Hematopoietic multipotent progenitor cell treated with erythropoietin and hydrocortisone succinate and interleukin-3 and kit ligand, for 6 days (in vitro differentiated cells): ENCODE measurements at places on chromosomes 3 and 15.

GRCh38 chr3:159907828-159908227 is 80.8 kb upstream of the IL12A start:
- peak; percentile 42 for DNase-seq

DNA sequence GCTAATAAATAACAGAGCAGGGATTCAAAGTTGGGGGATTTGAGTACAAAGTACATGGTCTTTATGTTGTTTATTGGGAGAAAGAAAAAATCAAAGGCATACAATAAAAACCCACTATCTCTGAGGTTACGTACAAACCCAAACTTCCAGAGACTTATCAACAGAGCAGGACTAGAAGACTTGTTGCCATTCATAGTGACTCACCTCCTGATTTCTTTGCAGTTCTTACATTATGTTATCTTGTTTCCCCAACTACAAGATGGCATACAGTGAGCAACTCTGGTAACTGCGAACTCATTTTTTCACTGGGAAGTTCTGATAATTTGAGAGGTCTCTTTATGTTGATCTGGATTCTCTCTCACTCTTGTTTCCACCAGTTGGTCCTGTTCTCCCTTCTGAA is 80.6 kb upstream of the ETV5 start:
- peak; percentile 46 for DNase-seq

DNA sequence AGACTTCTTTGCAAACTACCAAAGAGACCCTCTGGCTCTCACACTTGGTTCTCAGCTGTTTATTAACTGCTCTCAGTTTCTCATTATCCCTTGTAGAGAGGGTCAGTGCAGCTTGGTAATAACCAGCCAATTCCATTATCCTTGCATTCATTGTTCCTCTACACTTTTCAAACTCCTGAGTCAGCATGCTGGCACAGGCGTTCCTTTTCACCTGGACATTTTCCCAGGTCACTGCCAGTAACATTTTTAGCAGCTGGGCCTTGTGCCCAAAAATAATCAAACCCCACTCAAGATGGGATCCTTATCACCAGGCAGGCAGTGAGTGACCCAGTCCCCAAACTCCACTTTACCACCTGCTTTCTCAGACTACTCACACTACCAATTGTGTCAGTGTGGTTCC is 4.8 kb upstream of the SUMF1 start:
- no peak for DNase-seq

GRCh38 chr3:151283907-151284461 is 5.6 kb upstream of the P2RY14 start:
- peak; percentile 63 for DNase-seq

- no peak for DNase-seq
Observed at GRCh38 chr3:75341324-75342067, 322.6 kb upstream of the FRG2C start.

DNA sequence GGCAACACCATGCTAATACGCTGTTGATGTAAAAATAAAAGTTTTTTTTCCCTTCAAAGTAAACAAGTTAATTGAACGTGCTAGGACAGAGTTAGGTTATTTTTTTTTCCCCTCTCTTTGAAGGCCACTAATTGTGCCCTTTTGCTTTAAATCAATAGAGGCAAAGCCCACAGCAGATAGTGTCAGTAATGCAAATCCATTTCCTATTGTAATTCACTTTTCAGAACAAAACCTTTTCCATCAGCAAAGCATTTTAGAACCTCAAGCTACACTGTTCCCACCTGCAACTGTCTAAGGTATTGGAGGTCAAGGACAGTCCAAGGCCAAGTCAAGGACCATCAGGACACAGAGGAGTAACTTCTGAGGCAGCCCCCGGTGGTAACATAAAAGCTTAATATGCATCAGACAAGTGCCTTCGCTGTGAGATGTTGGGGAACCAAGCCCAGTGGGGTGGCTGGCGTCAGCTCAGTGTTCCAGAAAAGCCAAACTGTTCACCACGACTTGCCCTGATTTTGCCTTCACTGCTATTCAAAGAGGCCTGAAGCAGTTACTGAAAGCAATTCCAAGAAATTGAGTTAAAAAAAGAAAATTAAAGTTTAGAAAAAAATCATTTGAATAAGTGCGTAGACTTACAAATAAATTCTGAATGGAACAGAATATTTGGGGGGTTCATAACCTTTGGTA is 65.8 kb upstream of the ICE2 start:
- no peak for DNase-seq

DNA sequence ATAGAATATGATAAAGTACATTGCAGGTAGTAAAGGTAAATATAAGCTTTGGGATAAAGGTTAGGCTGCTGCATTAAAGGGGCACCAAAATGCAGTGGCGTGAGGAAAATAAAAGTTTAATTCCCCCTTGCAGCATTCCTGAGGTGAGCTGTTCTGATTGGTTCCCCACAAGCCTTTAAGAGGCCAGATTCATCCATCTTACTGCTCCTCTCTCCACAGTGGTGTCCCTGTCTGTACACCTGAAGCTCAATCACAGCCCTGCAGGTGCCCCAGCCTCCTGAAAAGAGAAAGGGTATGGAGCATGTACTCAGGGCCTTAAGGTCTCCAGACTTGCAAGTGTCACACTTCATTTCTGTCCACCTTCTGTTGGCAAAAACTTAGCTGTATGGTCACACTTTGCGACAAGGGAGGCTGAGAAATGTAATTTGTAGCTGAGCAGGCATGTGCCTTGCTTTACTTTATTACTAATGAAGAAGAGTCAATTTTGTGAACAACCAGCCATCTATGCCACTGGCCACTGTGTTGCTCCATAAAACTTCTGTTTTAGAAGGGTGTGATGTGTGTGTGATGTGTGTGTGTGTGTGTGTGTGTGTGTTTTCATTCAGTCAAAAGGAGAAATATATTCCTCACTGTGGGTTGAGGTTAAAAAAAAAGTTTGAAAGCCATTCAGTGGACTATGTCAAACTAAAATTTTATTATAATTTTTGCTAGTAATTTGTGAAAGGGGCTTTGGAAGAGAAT is 12.8 kb downstream of the LACTB start:
- DNase-seq = no peak

DNA sequence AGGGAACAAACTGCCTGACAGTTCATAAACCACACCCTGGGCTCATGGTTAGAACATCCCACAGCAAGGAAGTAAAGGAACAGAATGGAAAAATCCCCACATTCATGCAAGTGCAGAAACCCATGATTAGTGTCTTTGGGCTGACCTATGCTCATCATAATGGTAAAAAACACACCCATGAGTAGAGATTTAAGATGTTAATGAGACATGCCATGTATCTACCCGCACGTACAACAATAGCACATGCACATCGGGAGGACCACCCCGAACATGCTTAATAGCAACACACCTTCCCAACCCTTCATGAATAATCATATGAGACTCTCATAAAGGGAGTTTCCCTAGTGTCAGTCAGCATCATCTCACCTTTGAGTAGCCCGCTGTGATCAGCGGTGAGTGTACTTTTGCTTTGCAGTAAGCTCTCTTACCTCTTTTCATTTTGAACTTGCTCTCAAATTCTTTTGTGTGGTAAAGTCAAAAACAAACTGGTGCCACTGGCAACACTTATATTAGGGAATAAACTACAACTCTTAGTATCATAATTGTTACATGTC is 23.2 kb downstream of the ZBED2 start:
- DNase-seq = no peak

DNA sequence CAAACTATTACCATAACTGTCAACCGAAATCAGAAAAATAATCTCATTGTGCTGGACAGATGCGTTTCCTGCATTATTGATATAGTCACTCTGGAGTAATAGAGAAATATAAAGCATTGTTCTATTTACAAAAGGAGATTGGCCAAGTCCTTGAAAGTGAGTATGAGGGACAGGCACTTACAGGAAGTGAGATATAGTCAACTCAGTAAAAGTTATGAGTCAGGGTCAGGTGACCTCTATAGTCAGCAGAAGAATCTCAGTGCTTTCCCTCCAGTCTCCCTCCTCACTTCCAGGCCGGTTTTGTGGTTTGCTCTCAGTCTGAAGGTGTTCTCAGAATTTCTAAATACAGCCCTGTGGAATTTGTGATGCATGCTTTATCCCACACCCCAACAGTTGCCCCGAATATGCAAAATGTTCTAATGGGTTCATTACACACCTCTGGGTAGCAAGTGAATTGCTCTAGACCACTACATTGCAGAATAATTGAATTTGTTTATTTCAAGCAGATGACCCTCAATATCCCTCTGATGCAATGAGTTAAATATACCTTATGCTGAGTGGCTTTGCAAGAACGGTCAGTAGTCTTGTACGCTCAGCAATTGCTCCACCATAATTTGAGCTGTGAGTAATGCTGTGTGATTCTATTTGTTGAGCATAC is 787.7 kb downstream of the MCTP2 start:
- no peak for DNase-seq

DNA sequence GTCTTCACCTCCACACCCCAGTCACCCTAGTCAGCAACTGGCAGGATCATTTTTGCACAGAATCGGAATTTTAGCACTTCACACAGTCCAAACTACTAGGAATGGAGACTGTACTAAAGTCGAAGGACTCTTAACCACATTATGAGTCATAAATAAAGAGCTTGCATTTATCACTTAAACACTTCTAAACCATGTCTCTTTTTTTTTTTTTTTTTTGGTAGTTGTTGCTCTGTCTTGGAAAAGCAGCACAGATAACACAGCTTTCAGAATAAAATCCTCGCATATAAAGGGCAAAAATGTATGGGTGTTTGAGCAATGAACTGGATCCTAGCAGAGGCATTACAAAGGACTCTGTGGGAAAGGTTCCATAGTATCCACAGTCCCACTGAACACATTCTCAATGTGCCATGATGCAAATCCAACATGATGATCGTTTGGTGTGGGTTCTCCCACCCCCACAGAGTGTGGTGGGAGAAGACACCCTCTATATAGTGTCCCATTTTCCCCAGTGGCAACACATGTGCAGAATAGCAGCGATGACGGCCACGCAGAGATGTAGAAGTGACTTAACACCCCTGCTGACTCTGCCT is 47.1 kb downstream of the FOXP1 start:
- DNase-seq = peak; percentile 59

GRCh38 chr3:4771243-4771642 is 208.0 kb upstream of the BHLHE40 start:
- DNase-seq = no peak

GRCh38 chr3:151556596-151556995 is 95.7 kb upstream of the IGSF10 start:
- DNase-seq = peak; percentile 16

- no peak for DNase-seq
Observed at GRCh38 chr3:173857154-173857553, 459.6 kb downstream of the NLGN1 start.

DNA sequence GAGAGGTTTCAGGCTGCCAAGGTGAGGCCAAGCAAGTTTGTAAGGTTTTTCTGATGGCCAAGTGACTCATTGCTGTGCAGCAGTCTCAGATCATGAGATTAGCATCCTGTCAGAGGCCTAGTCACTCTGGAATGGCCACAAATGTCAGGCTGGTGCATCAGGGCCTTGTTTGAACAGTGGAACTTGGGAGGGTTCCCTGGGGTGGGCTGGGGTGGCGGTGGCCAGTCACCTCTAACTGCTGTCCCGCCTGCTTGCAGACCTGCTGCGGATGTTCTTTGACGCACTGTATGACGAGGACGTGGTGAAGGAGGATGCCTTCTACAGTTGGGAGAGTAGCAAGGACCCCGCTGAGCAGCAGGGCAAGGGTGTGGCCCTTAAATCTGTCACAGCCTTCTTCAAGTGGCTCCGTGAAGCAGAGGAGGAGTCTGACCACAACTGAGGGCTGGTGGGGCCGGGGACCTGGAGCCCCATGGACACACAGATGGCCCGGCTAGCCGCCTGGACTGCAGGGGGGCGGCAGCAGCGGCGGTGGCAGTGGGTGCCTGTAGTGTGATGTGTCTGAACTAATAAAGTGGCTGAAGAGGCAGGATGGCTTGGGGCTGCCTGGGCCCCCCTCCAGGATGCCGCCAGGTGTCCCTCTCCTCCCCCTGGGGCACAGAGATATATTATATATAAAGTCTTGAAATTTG is 2.8 kb upstream of the FAM131A start:
- peak; percentile 55 for DNase-seq

GRCh38 chr15:65318870-65319356 is 14.4 kb downstream of the RNU5B-1 start:
- peak; percentile 88 for DNase-seq

DNA sequence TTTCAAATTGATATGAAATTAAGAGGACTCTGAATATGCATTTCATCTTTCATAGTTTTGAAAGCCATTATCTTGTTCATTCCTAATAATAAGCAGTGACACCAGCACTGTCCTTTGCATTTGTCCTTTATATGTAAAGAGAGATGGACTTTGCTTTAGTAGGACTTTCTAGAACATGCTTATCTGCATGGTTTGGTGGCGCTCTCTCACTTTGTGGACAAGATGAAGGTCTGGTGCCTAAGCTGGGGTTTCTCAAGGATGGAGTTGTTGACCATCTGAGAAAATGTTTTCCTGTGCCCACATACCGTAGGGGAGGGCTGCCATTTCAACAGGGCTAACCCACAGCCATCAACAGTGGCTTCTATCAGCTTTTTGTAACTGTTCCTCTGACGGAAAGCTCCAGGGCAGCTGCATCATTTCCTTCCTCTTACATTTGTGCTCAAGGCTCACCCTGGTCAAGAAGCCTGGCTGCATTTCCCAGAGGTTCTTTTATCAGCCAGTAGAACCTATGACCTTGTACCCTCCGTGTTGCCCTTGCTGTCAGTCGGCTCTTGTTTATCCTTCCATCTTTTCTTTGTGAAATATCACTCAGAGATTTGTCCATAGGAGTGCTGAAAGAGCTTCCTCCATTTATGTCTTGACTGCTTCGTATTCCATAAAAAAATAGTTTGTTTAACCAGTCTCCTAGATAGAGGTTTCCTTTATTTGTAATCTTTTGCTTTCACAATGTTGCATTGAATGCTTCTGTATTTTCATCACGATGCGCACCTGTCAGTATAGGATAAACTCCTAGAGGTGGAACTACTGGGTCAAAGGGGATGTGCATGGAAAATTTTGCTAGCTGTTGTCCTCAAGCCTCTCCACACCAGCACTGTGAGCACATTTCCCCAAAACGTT is 44.6 kb downstream of the ABHD2 start:
- DNase-seq = peak; percentile 77

GRCh38 chr3:185714085-185714484 is 110.8 kb downstream of the IGF2BP2 start:
- no peak for DNase-seq

GRCh38 chr3:32022947-32023346 is 41.4 kb downstream of the ZNF860 start:
- DNase-seq = no peak

GRCh38 chr3:32500880-32501782 is 1.5 kb downstream of the CMTM6 start:
- DNase-seq = peak; percentile 44
